ENCODE measurements at places on chromosomes 16 and 17.
A peak's percentile ranks its signal among the peaks of the same experiment; 100 is the strongest.

DNA sequence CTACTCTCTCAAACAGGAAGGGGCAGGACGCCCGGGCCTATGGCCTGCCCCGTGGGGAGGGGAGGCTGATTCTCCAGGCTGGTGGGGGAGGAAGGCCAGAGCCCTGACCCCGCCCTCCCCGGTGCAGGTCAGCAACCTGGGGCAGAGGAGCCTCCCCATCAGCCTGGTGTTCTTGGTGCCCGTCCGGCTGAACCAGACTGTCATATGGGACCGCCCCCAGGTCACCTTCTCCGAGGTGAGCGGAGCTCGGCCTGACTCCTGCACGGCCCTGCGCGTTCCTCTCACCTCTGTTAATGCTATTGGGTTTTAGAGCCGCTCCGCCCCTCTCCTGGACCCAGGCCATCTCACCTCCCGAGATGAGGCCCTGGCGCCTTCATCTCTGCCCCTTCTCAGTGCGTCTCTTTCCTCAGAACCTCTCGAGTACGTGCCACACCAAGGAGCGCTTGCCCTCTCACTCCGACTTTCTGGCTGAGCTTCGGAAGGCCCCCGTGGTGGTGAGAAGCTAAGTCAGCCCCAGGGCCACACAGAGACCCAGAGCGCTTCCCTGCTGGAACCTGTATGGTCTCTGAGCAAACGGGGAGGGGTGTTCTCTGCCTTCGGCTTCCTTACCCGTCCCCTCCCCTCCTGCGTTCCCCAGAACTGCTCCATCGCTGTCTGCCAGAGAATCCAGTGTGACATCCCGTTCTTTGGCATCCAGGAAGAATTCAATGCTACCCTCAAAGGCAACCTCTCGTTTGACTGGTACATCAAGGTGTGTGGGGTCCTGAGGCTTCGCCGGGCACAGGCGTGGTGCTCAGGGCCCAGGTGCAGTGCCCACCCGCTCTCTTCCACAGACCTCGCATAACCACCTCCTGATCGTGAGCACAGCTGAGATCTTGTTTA lies 25.1 kb upstream of the ITGAX start:
- no peak for DNase-seq

DNA sequence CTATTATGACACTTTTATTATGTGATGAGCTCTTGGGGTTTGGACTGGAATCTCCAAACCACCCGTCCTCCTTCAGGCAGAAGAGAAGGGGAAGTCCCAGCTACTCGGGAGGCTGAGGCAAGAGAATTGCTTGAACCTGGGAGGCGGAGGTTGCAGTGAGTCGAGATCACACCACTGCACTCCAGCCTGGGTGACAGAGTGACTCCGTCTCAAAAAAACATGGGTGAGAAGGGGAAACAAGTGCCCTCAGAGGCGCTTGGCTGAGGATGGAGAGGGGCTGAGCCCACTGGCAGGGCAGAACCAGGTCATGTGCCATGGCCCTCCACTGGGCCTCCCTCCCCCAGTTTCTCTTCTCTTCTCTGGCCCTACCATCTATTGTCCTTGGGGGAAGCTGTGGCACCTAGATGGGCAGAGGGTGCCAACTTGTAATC lies 120.9 kb upstream of the SMURF2 start:
- no peak for DNase-seq

DNA sequence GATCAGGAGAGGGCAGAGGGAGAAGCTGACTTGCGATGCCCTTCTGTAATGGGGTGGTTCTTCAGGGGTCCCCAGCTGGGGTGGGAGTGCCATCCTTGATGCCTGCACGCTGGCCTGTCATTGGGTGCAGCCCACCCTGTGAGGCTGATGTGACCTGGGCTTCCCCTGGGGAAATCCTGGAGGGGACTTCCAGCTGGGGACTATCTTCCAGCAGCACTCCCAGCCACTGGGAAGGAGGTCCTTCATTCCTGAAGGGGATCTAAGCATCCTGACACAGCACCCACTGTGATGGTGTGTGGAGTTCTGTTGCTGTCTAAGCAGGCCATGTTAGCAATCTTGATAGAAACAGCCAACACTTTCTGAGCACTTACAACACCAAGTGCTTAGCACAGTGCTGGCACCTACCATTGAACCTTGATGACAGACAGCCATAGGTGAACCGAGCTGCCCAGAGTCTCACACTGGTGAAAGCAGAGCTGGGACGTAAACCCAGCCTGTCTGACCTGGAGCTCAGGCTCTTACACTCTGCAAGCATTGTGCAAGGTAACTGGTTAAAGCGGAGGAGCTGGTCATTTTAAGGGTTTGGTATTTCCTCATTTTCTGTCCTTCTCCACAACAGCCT lies 211.3 kb downstream of the CCDC182 start:
- no peak for DNase-seq

DNA sequence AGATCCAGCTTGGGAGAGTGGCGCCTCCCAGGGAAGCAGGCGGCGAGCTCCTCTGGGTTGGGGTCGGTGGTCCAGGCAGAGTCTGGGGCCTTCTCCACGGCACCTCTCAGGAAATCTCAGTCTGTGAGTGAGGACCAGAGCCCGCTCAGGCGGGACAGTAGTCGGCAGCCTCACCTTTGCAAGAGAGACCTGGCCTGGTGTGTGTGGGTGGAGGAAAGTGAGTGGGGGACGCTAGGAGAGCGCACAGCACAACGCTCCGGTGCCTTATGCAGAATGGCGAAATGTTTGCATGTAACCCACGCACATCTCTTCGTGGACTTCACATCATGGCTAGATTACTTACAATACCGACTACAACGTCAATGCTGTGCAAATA lies 2.2 kb downstream of the AHSP start:
- DNase-seq = no peak

- peak; percentile 12 for DNase-seq
Measured at GRCh38 chr16:49010396-49010795, 271.2 kb downstream of the CBLN1 start.

- no peak for DNase-seq
Measured at GRCh38 chr16:11015076-11015475, 70.7 kb downstream of the CLEC16A start.

- no peak for DNase-seq
Measured at GRCh38 chr16:50244504-50245416, 21.6 kb upstream of the ADCY7 start.

- no peak for DNase-seq
Measured at GRCh38 chr17:1566505-1567199, 4.1 kb upstream of the PITPNA start.

DNA sequence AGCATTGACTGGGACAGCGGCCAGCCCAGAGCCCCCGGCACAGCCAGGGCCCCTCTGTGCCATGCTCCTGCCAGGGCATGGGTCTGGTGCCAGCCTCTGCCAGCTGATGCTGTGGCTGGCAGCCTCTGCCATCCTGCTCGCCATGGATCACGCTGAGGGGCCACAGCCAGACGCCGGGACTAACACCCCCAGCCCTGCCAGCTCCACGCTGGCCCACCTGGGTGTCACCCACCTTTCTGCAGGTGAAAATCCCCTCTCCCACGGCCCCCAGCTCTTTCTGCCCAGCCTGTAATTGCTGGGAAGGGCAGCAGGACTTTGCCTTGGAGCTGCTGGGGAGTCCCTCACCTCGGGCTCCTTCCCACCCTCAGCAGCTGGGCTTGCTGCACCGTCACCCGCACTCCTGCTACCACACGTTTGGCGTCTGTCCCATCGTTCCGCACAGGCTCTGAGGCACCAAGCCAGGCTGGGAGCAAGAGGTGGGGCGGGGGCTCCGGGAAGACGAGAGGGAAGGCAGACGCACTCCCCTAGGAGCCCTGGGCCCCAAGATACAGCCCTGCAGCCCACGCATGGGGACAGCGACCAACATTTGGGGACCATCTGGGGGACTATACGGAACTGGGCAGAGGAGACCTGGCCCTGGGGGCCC lies 42.0 kb upstream of the ACSF3 start:
- no peak for DNase-seq

GRCh38 chr17:11628374-11628773 lies 30.1 kb downstream of the DNAH9 start:
- no peak for DNase-seq

GRCh38 chr16:68972720-68973119 lies 129.4 kb downstream of the TANGO6 start:
- peak; percentile 60 for DNase-seq

GRCh38 chr16:67391424-67392300 lies 1.6 kb downstream of the TPPP3 start:
- no peak for DNase-seq

DNA sequence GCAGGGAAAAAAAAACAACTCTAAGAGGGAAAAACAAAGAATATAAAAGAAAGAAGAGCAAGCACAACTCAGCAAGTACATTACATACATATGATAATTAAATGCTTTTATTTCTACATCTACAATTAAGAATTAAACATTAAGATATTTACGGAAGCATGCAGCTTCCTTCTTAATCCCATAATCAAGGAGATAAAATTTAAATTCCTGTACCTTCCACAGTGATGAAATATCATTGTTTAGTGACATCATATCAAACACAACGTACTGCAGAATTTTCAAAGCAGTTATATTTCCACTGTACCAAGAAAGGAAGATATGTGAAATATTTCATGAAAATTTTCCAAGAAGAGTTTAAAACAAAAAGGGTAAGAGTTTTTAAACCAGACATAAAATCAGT lies 26.0 kb downstream of the KANSL1 start:
- no peak for DNase-seq

GRCh38 chr16:63527404-63527803 lies 1491.2 kb upstream of the CDH8 start:
- no peak for DNase-seq

- no peak for DNase-seq
Measured at GRCh38 chr17:82118168-82118814, 20.3 kb upstream of the FASN start.

- DNase-seq = peak; percentile 67
Measured at GRCh38 chr17:77476931-77477805, 336.4 kb downstream of the SEC14L1 start.

- DNase-seq = no peak
Measured at GRCh38 chr16:83105279-83106077, 478.7 kb downstream of the CDH13 start.

- DNase-seq = no peak
Measured at GRCh38 chr16:23950291-23950894, 114.6 kb downstream of the PRKCB start.

DNA sequence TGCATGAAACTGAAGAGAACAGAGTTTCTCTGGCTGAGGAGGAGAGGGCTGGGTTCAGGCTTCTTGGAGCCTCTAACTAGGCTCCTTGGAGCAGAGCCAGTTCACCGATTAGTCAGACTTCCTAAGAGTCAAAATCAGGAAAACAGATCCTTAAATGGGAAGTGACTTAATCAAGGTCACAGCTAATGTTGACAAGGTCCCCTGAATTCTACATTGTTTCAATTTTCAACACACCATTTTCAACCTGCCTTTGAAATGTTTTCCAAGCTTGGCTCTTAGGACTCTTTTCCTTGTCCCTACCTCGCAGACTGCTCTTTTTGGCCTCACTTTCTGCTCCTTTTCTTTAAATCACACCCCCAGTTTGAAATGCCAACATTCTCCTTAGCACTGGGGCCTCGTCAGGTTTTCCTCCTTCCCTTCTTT lies 16.3 kb downstream of the MYL4 start:
- DNase-seq = peak; percentile 71

DNA sequence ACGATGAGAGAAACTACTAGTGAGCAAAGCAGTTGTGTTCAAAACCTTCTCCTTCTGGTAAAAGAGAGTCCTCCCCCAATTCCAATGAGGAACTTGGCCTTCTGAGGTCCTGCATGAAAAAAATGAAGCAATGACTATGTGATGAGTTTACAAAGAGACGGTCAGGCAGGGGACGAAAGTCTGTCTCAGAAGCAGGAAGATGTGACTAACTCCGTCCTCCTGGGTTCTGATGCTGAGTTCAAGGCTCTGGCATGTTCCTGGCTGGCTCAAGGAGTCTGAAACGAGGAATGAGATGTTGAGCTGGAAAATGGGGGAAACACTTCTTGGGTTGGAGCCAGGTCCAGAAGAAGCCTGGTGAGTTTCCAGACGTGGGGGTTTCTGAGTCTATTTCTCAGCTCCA lies 129.6 kb downstream of the CPPED1 start:
- no peak for DNase-seq

GRCh38 chr17:41453066-41453465 lies 12.3 kb upstream of the KRT38 start:
- DNase-seq = no peak

- no peak for DNase-seq
Measured at GRCh38 chr16:8493972-8494371, 96.3 kb downstream of the TMEM114 start.

GRCh38 chr16:69397821-69398521 lies 12.2 kb upstream of the TERF2 start:
- peak; percentile 76 for DNase-seq

DNA sequence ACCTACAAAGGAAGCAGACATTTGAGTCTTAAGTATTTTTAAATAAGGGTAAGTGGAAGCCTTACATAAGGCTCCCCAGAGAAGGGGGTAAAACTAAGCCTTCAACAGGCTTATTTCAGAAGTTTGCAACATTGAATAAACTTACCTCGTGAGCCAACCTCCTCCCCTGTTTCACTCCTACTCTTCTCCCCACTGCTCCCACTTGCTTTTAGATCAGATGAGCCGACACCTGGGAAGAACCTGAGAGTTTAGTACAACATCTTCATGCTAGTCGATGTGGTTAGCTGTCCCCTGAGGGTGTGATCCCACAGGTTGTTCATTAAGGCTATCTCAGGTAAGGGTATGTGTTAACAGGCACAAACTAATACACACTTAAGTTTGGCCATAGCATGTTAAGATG lies 13.8 kb downstream of the ZP2 start:
- DNase-seq = no peak

DNA sequence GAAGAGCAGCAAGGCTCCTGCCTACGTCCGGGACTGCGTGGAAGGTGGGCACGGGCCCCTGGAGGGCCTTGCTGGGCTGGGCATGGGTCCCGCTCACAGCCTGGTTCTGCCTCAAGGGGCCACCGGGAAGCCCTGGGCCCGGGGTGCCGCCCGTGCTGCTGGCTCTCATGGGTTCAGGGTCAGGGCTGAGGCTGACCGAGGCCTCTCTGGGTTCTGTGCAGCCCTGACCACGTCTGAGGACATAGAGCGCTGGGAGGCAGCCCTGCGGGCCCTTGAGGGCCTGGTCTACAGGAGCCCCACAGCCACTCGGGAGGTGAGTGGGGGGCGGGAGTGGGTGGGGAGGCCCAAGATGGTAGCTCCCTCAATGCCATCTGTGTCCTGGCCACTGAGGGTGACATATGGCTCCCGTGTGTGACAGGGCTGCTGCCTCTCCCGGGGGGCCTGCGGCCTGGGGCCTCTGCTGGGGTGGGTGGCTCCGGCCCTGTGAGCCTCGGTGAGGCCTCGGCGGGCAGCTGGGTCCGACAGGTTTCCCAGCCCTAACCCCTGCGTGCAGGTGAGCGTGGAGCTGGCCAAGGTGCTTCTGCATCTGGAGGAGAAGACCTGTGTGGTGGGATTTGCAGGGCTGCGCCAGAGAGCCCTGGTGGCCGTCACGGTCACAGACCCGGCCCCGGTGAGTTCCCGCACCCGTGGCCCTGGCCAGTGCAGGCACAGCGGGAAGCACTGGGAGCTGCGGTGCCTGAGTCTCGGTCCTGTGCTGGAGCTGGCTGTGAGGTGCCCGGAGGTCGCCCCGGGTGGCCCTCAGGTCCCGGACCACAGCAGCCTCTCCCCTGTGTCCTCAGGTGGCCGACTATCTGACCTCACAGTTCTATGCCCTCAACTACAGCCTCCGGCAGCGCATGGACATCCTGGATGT lies 9.2 kb downstream of the TELO2 start:
- no peak for DNase-seq

- no peak for DNase-seq
Measured at GRCh38 chr16:6918646-6919045, 414.0 kb upstream of the RBFOX1 start.

GRCh38 chr16:88414521-88415380 lies 32.0 kb downstream of the ZNF469 start:
- no peak for DNase-seq

All from HTR-8/SVneo (cell line).